NCI-H460 (cell line): ENCODE measurements at places on chromosomes 6 and 20. TPM values are rescaled to one million over a fixed set of nuclear protein-coding genes. Genes with fewer than 3 reads are reported as not detected.

GRCh38 chr6:43977404-43978111 lies 149.7 kb downstream of the MRPL14 start:
- DNase-seq, result no peak

DNA sequence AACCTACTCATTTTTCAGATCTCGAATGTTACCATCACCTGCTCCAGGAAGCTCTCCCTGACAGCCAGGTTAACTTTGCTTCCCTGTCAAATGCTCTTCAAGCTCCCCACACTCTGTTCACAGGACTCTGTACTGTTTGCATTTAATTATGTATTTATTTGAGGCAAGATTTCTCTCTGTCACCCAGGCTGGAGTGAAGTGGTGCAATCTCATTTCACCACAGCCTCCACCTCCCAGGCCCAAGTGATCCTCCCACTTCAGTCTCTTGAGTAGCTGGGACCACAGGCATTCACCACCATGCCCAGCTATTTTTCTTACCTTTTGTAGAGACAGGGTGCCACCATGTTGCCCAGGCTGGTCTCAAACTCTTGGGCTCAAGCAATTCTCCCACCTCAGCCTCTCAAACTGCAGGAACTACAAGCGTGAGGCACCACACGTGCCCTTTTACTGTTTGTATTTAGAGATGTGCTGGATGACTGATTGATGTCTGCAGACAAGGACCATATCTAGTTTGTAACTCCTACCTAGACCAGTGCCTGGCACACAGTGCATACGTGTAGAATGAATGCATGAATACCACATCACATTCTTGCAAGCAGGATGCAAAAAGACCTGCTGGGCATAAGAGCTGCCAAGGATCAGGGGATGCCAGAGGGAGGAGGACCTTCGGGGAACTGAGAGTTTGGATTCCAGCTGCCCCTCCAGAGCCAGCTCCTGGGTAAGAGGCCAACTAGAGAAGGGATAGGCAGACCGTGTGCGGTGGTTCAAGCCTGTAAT lies 15.6 kb upstream of the CBFA2T2 start:
- DNase-seq, result no peak

GRCh38 chr6:12315292-12316081 lies 25.3 kb downstream of the EDN1 start:
- DNase-seq, result no peak

Gene INSM1
- not detected in 2 replicates for total RNA-seq

Gene MAS1
- not detected in 2 replicates for total RNA-seq

DNA sequence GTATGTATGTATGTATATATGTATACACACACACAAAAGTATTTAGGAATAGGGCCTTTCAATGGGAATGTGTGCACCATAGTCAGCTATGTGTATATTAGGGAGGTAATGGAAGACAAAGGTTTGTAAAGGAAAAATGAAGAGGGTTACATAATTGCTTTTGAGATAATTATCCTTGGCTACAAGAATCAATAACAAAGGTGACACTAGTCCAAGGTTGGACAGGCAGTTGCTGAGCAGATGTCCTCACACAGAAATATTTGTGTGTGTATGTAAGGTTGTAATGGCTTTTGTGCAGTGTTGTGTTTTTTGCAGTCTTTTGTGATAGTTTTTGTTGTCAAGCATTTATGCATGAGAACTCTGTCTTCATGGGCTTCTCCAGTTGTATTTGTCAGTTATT lies 157.9 kb upstream of the MARCKS start:
- DNase-seq, result no peak

DNA sequence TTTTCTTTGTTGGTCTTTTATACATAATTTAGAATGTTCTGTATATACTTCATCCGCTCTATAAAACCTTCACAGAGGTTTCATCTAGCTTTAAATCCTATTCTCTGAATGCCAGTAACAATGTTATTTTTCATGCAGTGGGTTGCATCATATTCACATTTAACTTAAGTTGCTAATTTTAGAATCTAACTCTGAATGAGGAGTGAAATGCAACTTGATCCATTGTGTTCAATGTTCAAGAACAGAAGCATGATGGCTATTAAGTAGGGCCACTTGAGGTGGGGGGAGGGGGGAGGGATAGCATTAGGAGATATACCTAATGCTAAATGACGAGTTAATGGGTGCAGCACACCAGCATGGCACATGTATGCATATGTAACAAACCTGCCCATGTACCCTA lies 224.5 kb downstream of the NKAIN2 start:
- DNase-seq, result no peak

GRCh38 chr20:21315138-21315537 lies 12.0 kb downstream of the XRN2 start:
- no peak for DNase-seq

- no peak for DNase-seq
Observed at GRCh38 chr20:48538856-48539255, 288.9 kb downstream of the PREX1 start.

DNA sequence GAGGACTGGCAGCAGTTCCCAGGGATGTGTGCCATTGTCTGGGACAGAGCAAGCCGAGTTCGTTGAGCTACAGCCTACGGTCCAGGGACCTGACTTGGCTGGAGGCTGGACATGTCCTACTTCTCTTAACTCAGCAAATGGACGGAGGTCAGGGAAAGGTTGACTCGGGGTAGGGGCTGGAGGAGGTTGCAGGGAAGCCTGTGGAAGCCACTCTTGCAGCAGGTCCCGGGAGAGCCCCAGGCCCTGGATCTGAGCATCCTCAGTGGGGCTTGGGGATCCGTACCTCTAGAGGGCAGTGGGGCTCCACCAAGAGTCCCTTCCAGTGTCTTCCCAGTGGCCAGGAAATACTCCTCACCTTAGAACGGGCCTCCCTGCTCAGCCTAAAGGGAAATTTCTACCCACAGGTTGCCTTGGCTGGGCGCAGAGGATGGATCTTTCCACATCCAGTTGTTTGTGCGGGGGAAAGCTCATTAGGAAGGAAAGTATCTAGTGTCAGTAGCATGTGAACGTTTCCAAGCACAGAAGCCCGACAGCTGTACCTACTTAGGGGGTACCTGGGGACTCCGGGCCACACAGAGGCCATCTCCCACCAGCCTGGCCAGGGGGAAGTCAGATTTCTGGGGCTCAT lies 170.2 kb downstream of the NFATC2 start:
- peak; percentile 72 for DNase-seq

- no peak for DNase-seq
Observed at GRCh38 chr6:41538556-41539182, 7.5 kb upstream of the FOXP4 start.

DNA sequence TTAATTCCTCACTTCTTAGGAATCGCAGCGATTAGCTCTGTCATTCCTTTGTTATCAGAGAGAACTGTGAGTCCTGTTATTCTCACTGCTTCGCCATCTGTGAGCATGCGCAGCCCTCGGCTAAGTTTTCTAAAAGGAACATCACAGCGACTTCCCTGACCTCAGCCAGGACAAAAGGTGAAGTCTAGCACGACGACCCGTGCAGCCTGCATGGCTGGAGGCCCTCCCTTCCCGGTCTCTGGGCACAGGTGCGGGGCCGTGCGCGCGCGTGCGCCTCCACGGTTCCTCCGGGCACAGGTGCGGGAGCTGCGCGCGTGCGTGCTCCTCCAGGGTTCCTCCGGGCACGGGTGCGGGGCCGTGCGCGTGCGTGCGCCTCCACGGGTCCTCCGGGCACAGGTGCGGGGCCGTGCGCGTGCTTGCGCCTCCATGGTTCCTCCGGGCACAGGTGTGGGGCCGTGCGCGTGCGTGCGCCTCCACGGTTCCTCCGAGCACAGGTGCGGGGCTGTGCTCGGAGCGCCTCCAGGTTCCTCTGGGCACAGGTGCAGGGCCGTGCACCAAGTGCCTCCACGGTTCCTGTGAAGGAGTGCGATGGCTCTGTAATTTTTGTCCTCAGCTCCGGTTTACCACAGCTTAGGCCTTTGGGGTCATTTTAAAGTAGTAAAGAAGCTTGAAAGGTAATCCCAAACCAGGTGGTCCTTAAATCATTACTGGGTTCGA lies 212.3 kb downstream of the ERMARD start:
- DNase-seq, result no peak

DNA sequence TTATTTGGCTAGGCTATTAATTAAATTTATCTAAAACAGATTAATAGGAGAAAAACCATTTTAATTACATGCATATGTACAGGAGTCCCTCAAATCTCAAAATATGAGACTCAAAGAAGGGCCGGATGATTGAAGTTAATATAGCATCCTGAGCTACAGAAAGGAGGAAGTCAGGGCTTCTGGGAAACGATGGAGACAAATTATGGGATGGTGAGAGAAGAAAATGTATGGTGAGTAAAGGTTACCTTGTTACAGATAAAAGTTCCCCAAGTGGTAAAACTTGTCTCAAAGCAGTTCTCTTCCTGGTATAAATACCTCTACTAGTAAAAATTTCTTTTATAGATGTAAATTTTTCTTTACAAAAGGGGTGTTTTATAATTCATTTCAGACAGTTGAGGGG lies 15.9 kb upstream of the BTN1A1 start:
- no peak for DNase-seq

DNA sequence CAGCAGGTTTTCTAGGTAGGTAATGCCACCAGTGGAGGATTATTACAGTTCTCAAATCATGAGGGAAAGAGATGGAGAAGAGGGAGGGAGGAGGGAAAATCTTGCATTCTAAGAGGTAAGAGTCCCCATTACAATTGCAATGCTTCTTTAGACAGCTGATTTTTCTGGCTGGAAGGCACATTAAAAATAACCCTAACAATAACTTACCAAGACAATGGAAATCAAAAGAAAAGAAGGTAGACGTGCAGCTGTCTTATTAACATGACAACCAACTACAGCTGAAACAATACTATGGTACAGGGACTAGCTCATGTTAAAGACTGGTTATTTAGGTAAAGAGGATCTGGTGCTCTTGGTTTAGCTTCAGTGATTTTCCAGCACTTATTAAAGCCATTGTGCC lies 24.6 kb downstream of the MCUR1 start:
- no peak for DNase-seq

GRCh38 chr20:1788044-1788443 lies 107.2 kb upstream of the SIRPA start:
- DNase-seq, result no peak

DNA sequence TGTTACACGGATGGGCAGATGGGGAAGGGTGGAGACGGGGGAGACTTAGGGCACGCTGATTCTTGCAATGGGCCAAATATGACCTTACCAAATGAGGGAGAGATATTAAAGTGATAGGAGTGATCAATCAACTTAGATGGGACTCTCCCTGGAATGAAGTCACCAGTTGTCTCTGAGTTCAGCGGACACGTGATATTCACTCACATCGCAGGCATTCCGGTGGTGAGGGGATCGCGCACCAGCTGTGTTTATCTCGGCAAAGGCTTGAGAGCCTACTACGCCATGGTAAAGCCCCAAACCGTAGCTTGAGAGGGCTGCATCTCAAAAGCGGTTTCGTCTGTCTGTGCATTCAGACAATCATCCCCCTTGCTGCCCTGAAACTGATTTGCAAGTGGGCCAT lies 5.5 kb downstream of the BMP7 start:
- DNase-seq, result no peak

DNA sequence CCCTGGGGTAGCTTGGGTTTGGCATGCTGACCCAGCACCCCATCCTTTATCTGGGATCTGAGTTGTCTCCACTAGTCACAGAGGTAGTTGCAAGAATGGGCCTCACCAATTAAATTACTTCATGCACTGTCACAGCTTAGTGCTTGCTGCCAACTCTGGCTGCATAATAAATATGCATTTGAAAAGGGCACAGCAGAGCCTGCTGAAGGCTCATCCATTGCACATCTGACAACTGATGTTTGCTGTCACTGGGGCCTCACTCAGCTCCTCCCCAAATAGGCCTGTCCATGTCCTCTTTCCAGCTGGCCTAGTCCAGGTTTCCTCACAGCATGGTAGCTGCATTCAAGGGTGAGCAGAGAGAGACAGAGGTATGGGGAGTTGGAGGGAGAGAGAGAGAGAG lies 13.3 kb upstream of the NXT1 start:
- no peak for DNase-seq

Gene TAB2
- 13.4 and 13.9 TPM in 2 replicates for total RNA-seq

- no peak for DNase-seq
Observed at GRCh38 chr6:45984788-45985425, 30.8 kb downstream of the CLIC5 start.

Gene DEFB132
- not detected in 2 replicates for total RNA-seq

DNA sequence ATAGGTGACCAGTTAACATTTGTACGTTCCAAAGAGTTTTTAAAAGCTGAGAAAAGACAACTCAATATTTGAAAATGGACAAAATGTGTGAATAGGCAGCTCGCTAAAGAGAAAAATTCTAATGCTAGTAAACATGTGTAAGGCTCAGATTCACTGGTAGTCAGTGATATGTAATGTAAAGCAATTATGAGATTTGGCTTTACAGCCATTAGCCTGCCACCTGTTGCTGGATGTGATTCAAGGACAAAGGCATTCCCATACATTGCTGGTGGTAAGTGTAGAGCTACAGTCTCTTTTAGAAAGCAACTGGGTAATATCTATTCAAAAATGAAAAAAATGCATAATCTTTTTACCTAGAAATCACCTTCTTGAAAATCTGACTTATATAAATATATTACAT lies 114.3 kb downstream of the COL19A1 start:
- DNase-seq, result no peak

Gene ROMO1
- total RNA-seq, result 251 and 306 TPM in 2 replicates

DNA sequence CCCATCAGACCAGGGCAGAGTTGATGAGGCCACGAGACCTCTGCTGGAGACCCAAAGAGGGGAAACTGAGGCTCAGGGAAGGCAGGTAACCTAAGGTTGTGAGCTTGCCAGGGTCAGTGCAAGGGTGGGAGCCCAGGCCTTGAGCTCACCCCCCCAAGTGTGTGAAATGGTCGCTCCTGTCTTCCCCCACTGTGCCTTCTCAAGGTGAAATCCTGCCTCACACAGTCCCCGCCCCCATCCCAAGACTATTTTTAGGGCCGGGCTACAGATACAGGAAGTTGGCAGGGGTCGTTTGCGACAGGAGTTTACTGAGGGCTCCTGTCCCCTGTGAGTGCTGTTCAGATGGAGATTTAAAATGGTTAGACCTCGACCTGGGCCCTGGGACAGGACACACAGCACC lies 18.7 kb upstream of the GATA5 start:
- DNase-seq, result no peak

DNA sequence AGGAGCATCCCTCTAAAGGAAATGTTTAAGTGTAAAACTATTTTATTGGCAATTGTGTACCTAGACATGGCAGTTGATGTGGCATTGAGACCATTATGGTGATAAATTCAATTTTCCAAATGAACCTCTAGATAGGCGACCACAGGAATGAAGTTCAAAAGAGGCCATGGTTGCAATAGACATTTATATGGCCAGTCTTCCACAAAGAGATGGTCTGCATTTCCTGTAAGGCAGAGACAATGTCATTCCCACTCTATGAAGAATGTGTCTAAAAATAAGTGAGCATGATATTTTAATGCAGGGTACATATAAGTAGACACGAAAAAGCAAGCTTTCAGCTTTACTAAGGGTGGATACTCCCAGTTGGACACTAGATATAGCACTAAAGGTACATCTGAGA lies 40.9 kb downstream of the THEMIS start:
- no peak for DNase-seq

Gene SYNDIG1
- not detected in 2 replicates for total RNA-seq

Gene NAA20
- total RNA-seq, result 116 and 121 TPM in 2 replicates

Gene GHRH
- not detected in 2 replicates for total RNA-seq

DNA sequence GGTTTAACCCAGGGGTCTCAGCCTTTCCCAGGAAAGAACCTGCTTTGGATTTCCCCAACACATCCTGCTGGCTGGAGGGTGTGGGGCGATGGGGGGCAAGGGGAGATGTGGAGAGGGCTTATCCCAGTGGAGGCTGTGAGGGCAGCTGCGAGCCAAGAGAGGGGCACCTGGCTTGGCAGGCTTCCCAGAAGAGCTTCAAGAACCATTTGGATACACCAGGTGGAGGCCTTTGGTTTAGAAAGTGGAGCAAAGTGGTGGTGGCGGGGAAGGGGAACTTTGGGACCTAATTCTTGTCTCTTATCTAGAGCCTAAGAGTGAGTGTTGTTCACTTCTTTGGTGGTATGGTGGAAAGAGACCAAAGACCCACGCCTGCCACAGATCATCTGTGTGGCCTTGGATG lies 12.4 kb downstream of the CD40 start:
- DNase-seq, result no peak

Gene PTCHD4
- total RNA-seq, result 1.6 and 2.0 TPM in 2 replicates
